Activated T-cell treated with anti-CD3 and anti-CD28 coated beads for 24 hours (primary cell): ENCODE measurements at places on chromosomes 2 and 18.

GRCh38 chr2:101892377-101892776, 99.4 kb upstream of the IL1R2 start:
- DNase-seq = no peak

- no peak for DNase-seq
Measured at GRCh38 chr2:241068942-241069810, 32.9 kb downstream of the MTERF4 start.

- no peak for DNase-seq
Measured at GRCh38 chr2:190860985-190861680, 19.5 kb upstream of the GLS start.

- DNase-seq = no peak
Measured at GRCh38 chr2:98736464-98736889, 5.5 kb upstream of the MGAT4A start.

GRCh38 chr2:8061219-8061618, 620.6 kb upstream of the ID2 start:
- DNase-seq = no peak

GRCh38 chr18:36153771-36154170, 24.1 kb downstream of the ELP2 start:
- DNase-seq = no peak

GRCh38 chr2:84424152-84424551, 34.9 kb downstream of the SUCLG1 start:
- DNase-seq = no peak

GRCh38 chr2:240626531-240627300, 1.4 kb downstream of the GPR35 start:
- no peak for DNase-seq

DNA sequence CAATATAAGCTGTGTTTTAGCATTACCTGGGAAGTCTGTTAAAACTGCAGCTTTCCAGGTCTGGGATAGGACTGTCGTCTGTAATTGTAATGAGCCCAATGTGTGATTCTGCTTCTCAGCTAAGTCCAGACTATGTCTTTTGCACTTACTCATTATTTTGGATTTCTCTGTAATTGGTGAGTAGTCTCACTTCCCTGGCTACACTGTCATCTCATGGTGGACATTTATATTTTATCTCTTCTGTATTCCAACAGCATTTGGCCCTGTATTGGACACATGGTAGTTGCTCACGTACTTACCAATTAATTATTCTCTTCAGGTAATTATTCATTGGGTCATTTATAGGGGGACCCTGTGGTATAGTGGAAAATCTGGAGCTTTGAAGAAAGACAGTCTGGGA, 28.0 kb downstream of the LHCGR start:
- DNase-seq = no peak

DNA sequence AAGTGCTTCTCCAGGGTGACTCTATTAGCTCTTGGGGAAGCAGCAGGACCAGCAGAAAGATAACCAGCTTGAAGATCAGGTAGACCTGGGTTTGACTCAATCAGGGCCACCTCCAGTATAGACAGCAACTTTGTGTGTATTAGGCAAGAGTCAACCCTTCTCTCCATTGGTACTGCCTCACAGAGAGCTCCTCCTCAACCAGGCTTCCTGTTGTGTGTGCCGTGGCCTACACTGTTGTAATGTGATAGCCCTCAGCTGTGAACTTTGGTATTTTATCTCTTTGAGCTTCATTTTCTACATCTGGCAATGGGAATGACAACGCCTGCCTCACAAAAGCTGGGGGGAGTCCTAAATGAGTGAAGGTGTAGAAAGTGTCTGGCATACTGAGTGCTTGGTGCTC, 17.0 kb upstream of the MAP3K20 start:
- DNase-seq = no peak

GRCh38 chr2:32262105-32262504, 2.6 kb downstream of the NLRC4 start:
- DNase-seq = no peak

DNA sequence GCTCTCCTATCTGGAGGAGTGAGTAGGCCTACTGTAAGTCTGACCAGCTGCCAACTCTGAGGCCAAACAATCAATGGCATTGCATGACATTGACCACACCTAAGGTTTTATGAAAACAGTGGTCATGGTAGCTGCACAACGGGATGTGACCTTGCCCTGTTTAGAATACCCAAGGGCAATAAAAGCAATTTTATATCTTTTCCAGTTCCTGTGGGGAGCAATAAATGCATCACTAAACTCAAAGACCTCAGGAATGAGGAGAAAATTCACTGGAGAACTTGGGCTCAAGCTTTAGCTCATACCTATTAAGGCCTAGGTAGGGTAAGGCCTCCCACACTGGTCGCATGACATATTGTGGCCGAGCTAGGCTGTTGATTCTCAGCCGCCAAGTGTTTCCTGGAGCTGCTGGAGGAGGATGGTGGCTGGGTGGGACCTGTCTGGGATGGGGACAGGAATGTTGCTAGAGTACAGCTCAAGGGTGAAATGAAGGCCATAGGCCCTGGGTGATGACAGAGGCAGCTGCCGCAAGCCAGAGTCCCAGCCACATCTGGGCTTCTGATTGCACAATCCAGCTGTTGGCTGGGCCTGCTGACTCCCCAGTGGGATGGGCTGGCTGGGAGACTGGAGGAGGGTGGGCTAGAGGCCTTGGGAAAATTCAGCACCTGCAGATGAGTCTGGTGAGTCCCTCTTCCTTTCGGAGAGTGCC, 313.7 kb downstream of the CYP26B1 start:
- DNase-seq = no peak

DNA sequence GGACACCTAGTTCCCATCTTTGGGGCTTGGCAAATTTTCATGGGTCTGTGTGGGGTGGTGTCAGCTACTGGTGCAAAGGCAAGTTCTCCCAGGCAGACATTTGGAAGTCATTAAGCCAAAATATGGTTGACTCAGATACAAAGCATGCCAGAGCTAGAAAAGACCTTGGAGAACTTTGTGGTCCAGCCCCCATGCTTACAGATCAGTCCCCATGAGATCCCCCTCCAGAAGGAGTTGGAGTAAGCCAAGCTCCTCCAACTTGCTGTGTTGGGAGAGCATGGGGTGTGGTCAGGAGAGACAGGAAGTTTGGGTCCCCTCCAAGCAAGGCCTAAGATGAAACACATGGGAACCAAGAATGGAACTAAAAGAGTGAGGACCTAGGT, 224.5 kb downstream of the CYP26B1 start:
- DNase-seq = no peak

DNA sequence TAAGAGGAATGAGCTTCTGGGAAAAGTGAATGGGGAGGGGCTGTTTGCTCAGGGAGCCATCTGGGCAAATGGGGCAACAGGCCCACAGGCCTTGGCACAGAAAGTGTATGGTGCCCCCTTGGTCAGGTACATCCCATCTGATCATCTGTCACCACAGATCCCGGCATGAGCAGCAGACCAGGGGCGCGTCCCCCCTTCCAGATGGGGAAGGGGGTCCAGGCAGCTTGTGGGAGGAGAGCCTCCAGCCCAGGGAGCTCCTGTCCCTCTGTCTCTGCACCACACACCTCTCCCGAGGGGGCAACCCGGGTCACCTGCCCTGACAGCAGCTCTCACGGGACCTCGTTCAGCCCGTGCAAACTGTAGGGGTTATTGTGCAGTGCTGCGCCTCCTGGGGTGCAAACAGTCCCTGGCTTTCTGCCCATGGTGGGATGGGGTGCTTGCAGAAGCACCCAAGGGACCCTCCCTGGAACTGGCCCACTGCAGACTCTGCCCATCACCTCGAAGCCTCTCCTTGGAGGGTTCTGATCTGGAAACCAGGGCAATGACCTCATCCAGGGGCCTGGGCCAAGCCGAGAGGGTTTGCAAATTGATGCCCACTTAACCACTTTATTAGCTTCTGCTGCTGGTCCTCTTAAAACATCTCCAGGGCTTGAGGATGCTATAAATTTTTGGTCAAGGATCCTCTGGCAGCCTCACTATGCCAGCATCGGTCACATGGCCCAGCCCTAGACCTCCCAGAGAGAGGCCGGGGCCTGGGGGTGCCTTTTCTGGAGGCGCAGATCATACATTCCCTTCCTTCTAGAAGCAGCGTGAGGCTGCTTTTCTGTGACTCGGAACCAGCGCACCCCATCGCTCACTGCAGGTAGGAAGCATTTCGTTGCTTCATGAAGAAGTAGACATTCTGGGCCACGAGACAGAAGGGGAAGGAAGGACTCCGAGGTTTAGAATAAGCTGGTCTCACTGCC, 7.6 kb upstream of the BOK start:
- DNase-seq = no peak

DNA sequence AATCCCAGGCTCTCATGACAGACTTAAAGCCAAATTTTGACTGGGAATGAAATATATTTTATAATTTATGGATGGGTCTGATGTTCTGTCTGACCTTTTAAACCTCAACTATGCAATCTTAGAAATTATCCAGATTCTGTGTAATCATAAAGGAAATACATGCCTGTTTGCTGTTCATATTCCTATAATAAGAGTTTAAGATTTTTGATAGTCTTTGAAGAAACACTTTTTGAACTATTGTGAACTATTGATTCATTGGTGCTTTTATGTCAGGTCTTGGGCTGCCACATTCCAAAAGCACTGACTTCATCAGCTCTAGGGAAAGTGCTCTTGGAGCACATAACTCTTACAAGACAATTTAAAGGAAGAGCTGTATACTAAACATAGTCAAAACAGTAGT, 64.2 kb downstream of the CCDC150 start:
- no peak for DNase-seq

DNA sequence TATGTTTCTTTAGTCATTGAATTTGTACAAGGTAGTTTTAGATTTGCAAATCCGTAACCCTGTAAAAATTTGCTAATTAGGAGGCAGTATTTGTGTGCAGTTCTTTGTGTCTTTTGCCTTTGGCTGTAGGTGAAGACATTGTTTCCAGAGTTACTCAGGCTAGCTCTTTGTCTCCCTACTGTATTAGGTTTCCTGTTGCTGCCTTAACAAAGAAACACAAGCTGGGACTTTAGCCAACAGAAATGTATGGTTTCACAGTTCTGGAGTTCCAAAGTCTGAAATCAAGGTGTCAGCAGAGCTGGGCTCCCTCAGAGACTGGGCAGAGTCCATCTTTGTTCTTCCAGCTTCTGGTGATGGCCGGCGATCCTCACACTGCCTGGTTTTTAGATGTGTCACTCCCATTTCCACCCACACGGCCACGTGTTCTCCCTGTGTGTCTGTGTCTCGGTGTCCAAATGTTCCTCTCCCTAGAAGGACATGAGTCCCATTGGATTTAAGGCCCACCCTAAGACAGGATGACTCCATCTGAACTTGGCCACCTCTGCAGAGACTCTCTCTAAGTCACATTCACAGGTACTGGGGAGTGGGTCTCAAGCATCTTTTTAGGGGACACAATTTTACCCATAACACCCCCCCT, 309.7 kb downstream of the GALR1 start:
- no peak for DNase-seq

DNA sequence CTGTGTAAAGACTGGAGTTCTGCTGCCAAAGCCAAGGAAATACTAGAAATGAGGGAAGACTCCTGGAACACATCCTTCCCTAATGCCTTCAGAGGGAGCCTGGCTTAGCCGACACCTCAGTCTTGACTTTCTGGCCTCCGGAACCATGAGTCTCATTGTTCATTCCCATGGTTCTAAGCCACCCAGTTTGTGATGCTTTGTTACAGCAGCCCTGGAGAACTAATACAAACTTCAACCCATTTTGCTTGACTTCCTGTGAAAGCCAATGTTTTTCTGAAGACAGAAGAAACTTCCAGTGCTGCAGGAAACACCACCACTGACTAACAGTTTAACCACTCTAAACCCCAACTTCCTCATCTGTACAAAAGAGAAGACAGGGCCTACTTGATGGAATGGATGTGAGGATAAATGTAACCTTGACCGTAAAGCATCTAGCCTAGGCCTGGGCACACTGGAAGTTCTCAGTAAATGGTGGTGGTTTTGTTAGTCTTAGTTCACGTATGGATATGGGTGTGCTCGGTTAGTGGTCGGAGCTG, 85.9 kb upstream of the RFX8 start:
- DNase-seq = no peak

- DNase-seq = no peak
Measured at GRCh38 chr18:49658823-49659404, 97.1 kb downstream of the LIPG start.

- DNase-seq = no peak
Measured at GRCh38 chr18:46054956-46055837, 16.9 kb downstream of the PSTPIP2 start.

- DNase-seq = no peak
Measured at GRCh38 chr2:40415391-40415790, 36.5 kb downstream of the SLC8A1 start.

- DNase-seq = no peak
Measured at GRCh38 chr2:75494137-75494769, 66.5 kb downstream of the EVA1A start.

GRCh38 chr18:26963292-26963691, 97.8 kb upstream of the AQP4 start:
- DNase-seq = no peak

DNA sequence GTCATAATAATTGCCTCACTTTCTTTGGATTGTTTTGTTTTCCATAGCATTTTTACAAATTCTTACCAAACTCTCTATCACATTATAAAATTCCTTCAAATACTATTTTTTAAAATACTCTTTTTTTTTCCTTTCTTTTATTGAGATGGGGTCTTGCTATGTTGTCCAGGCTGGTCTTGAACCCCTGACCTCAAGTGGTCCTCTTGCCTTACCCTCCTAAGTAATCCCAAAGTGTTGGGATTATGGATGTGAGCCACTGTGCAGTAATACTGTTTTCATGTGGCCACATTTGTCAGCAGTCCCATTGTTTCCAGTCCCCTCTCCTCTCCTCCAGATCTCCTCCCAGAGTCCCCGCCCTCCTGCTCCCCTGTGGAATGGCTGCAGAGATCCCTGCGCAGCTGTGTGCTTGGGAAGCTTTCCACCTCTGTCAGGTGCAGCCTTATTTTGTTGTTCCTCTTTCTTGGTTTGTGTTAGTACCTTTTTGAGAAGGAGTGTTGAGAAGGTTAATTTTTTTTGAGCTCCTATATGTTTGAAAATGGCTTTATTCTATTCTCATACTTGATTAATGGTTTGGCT, 227.3 kb downstream of the LOXHD1 start:
- no peak for DNase-seq

DNA sequence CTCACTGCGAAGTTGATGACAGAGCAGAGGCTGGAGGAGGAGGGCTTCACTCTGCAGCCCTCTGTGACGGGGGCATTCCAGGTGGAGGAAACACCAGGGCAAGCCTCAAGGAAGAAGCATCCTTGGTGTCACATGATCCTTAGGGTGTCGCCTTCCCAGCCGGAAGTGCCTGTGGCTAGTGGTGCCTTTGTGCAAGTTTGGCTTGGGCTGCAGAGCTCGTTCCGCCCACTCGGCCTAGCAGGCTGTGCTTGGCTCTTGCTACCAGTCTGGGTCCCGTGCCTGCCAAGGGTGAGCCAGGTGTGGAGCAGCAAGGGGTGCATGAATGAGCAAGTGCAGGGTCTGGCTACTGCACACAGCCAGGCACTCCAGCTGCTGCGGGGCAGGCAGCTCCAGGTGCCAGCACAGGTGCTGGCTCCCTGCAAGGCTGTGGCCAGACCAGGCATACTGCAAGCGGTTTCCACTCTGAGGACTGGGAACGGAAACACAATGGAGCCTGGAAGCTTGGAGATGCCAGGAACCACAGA, 325.3 kb upstream of the SMIM21 start:
- no peak for DNase-seq
